GM18507 (cell line): ENCODE measurements at places on chromosomes 1 and 21.

DNA sequence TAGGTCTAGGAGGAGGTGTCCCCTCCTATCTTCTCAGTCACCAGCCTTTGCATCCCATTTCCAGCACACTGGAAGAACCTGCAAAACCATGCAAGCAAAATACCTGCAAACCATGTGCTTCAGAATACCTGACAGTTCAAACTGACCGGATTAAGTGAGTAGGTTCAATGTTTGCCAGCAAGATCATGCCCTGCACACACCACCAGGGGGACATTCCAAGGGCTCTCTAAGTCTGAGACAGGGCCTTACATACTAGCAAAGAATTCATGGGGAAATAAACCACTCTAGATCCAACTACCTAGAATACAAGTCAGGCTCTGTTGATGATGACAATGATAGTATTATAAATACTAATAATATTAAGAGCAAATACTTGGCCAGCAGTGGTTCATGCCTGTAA is 27.6 kb downstream of the INPP5B start:
- no peak for DNase-seq

DNA sequence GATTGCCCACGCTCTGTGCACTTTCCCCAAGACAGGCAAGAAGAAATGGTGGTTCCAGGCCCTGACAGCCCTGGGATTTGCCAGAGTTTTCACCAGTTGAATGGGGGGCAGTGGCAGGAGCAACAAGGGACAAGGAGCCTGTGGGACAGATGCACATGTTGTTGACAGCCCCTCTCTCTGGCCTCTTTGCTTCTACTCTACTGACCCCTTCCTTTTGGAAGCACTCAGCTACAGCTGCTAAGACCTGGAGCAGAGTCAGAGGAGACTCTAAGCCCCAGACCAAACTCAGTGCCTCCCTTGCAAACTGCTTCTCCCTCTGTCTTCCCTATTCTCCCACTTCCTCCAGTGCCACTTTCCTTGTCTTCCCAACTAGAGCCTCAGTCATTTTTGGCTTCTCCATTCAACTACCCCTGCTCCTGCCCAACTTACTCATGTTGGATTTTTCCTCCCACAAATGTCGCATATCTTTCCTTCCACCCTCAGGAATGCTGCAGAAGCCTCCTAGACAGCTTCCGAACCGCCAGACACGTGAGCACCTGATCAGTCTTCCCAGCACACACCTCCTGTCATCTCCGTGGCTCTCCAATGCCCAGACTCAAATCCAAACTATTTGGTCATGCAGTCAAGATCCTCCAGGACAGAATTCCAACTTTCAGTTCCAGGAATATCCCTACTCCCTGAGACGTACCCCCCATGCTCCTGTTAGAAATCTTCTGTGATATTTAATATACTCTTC is 9.1 kb downstream of the INKA2 start:
- no peak for DNase-seq

DNA sequence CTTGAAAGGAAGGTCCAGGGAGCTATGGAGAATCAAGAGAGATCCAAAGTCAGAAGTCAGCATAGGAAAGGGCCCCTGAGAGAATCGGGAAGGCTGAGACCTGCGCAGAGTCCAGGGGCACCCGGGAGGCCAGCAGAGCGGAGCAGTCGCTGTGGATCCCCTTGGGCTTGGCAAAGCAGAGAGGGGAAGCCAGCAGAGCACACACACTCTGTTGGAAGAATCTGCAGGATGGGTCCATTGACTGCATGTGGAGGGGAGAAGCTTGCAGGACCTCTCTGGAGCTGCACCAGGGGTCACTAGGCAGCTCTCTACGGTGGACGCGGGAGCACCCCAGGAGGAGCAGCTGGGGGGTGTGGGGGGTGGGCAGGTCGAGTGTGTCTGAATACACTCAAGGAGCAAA is 6.4 kb downstream of the RIPK4 start:
- DNase-seq, result no peak

DNA sequence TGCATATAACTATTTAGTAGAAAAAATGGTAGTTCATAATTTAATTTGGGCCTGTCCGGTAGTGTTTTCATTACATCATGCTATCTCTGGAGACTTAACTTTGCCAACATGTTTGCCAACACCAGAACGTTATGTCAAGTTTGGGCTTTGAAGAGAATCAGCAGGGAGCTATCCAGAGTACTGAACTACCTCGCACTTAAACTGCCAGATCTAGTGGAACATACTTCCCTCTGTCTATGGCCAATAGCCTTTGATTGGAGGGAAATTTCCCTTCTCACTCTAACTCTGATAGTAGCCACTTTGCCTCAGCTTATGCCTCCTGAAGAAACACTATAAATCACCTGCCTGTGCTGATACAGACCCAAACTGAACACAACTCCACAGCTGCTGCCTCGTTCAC is 10.0 kb downstream of the LRRC53 start:
- DNase-seq, result no peak
